ENCODE measurements at places on chromosomes 6 and 20.

DNA sequence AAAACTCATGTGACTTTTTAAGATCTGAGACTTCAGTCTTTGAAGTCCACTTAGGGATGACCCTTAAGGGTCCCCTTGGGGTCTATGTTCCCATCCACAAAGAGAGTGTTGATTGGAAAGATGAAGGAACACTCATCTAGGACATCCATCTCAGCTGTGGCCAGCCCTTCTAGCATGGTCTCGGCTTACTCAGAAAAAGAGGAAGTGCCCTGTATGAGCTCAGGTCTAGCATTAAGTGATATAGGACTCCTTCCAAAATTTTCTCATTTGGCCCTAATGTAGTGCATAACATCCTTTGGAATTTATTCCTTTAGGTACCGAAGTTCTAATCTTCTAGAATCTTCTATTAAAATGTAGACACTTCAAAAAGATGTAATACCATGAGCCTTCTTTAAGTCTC is 77.4 kb downstream of the NDUFAF5 start:
- DNase-seq: no peak

GRCh38 chr6:137866200-137866913 is 702 bp upstream of the TNFAIP3 start:
- DNase-seq: no peak

- DNase-seq: no peak
These were observed 4.1 kb upstream of the BNIP5 start for GRCh38 chr6:36340618-36341454.

DNA sequence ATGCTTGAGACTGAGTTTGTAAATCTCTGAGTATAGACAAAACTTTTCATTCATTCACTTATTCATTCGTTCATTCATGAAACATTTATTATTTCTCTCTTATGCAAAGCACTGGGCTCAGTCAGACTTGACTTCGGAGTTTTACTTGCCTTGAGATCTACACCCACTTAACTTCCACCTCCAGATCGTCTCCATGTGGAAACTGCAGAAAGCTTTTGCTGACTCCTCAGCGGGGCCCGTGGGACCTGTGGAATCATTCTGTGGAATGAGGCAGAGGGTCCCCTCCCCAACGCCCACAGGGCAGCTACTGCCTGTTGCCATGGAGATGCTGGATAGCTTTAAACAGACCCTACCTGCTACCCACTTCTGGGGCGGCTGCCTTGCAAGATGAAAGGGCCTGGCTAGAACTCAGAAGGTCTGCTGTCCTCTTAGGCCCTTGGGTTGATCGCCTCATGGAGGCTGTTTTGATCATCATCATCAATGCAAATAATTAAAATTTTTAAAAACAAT is 66.4 kb upstream of the KCNG1 start:
- no peak for DNase-seq

DNA sequence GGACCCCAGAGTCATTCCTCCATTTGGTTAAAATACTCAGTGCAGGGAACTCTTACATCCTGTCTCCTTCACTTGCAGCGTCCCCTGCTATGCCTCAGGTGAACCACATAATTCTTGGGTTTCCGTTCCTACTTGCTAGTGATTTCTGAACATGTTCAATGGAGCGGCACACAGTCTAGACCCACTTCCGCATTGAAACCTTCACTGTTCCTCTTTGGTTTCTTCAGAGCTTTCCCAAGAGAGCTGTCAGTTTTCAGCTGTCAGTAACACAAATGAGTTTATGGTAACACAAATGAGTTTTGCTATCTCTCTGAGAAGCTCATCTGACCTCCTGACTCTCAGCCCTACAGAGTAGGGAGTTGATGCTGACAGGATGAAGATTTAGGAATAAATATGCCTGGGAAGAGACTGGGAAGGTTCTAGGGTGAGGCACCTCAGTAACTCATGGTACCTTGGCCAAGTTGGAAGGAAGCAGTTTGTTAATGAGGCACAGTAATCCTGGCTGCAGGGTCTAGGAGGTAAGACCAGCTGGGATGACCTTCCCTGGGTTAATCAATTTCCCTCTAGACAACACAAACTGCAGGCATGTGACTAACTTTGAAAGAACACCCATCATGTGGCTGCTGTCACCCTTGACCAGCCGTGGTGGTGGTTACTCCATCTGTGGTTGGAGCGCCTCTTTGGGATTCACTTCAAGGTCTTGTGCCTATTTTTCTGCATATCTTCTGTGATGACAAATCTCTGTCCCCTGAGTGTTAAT is 5.4 kb downstream of the SYS1 start:
- peak; percentile 24 for DNase-seq

- DNase-seq: peak; percentile 49
These were observed 411.8 kb downstream of the SYNE1 start for GRCh38 chr6:152225241-152225934.

DNA sequence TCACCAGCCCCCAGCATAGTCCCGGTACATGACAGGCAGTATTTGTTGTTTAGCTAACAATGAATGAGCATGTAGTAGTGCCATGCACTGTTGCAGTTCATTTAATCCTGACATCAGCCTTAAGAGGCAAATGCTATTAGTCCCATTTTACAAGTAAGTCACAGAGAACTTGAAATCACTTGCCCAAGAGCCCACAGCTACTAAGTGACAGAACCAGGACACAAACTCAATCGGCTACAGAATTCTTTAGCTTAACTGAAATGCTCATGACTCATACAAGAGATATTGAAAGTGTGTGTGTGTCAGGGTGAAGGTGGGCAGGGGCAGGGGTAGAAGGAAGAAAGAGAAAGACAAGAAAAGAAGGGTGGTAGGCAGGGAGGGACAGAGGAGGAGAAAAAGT is 52.7 kb downstream of the UNC5CL start:
- DNase-seq: no peak

GRCh38 chr20:4883051-4883450 is 118.3 kb downstream of the SLC23A2 start:
- no peak for DNase-seq

GRCh38 chr6:39540454-39540853 is 184.8 kb downstream of the KIF6 start:
- DNase-seq: no peak

All from muscle of back (tissue), 13 donors.